Iris pigment epithelial cell (primary cell): ENCODE measurements at places on chromosomes 6 and 20.

DNA sequence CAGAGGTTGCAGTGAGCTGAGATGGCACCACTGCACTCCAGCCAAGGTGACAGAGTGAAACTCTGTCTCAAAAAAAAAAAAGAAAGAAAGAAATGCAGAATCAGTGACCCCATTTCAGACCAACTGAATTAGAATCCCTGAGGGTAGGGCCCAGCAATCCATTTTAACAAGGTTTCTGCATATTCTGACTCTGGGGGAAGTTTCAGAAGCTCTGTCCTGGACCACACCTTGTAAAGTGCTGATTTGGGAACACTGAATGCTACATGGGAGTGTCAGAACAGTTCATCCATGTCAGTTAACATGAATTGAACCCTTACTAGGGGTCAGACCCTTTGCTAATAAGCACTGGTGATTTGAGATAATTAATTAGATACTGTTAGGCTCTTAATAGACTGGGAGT, 52.0 kb downstream of the SNAP25 start:
- no peak for DNase-seq

DNA sequence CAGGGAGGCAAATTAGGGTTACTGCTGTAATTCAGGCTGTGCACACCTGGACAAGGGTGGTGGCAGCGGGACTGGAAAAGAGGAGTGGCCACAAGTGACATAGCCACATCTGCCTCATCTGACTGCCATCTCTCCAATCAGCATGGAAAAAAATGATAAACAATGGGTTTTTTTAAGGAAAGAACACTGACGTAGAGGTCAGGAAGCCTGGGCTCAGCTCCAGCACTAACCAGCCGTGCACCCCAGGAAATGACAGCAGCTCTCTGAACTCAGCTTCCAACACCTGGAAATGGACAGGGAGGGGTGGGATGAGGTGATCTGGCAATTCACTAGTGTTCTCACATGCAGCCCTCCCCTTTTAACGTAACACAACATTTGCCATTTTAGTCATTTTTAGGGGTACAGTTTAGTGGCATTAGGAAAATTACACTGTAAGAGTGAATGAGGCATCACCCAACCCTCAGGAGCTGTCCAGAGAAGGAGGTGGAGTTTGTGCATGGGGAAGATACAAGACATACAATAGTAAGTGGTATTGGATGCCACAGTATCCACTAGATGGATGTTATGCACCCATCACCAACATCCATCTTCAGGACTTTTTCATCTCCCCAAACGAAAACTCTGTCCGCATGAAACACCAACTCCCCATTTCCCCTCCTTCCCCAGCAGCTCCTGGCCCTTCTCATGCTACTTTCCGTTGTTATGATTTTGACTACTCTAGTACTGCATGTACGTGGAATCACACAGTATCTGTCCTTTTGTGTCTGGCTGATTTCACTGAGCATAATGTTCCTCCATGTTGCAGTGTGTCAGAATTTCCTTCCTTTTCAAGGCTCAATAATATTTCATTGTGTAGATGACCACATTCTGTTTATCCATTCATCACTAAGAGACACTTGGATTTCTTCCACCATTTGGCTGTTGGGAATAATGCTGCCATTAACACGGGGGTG, 215.5 kb upstream of the ECI2 start:
- peak; percentile 62 for DNase-seq

GRCh38 chr20:40955326-40955725, 73.3 kb upstream of the TOP1 start:
- no peak for DNase-seq

GRCh38 chr6:161029195-161029809, 37.7 kb downstream of the MAP3K4 start:
- peak; percentile 94 for DNase-seq

DNA sequence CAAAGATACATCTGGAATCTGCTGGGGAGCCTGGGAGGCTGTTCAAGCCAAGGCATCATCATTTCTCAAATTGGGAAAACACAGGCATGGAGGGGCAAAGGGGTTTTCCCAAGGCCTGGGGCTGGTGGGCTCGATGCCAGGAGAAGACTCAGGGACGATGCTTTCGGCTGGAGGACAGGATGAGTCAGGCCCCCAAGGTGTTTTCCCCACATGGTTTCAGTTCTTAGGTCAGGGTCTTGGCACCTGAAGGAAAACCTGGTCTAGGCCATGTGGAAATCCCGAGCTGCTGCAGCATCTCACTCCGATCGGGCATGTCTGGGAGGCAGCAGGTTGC, 348.1 kb downstream of the CDC5L start:
- DNase-seq = peak; percentile 69

GRCh38 chr6:134491477-134491876, 173.6 kb upstream of the SGK1 start:
- peak; percentile 70 for DNase-seq

- DNase-seq = no peak
These were observed 10.1 kb downstream of the CDC5L start for GRCh38 chr6:44397424-44398164.

GRCh38 chr20:25439328-25439727, 31.9 kb downstream of the GINS1 start:
- no peak for DNase-seq

- DNase-seq = no peak
These were observed 79.3 kb upstream of the NAA20 start for GRCh38 chr20:19937651-19938420.

- DNase-seq = no peak
These were observed 4.6 kb upstream of the CABLES2 start for GRCh38 chr20:62411479-62412193.

- DNase-seq = peak; percentile 3
These were observed 4.4 kb upstream of the RBM24 start for GRCh38 chr6:17276766-17277165.

DNA sequence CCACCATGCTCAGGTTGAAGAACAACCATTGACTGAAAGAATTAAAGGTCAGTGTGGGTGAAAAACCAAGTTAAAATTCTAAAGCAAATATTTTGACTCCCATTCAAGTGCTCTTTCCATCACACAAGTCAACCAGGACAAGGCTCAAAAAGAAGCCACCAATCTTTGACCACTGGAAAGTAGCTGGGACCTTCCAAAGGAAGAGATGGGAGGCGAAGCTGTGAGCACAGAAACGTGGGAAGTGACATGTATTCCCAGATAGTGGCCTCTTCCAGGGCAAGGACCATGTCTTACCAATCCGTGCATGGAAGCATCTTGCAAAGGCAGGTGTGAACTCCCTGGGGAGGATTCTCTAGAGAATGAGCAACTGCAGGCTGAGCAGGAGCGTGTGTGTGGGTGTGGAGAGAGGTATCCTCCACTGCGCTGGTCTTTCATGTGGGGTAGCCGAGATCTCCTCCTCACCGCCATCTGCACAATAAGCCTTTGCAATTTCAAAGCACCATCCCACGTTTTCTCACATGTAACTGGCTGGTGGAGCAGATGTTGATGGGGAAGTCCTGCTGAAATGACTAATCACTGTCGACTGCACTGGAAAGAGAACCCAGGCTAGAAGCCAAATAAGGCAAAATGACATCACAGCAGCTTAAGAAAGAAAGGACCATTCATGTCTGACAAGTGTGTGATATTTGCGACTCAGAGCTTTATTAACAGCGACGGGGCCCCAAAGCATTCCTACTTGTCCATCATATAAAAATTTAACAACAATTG, 189.4 kb upstream of the RREB1 start:
- DNase-seq = peak; percentile 88

- DNase-seq = no peak
These were observed 17.7 kb upstream of the PDE7B start for GRCh38 chr6:135833771-135834170.

- DNase-seq = no peak
These were observed 21.2 kb upstream of the NHSL1 start for GRCh38 chr6:138520463-138520862.

DNA sequence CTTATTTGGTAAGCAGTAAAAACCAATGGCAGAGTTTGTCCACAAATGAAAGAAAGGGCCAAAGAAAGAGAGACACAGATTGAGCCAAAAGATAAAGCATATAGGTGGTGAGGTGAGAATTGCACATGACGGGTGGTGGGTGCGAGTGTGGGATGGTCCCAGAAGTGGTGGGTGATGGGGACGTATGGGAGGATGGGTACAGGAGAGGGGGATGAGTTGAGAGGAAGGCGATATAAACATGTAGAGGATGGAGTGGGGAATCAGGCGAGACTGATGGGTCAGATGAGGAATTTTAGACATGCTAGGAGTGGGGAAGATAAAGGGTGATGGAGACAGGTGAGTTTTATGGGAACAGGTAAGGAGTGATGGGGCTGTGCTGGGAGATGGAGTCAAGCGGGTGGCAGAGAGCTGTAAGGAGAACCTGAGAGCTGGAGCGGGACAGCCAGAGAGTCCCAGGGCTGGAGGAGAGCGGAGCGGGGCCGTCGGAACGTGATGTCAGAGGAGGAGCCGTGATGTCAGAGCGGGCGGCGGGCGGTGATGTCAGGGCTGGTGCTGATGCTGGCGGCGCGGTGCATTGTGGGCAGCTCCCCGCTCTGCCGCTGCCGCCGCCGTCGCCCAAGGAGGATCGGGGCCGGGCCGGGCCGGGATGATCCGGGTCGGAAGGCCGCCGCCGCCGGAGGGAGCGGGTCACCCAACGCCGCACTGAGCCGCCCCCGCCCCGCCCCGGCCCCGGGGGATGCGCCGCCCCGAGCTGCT, at the start of gene TTBK1:
Gene TTBK1 (plus strand): TSS at position 574 of the 756 bp plus-strand sequence. CDS start 3,180 bp downstream, outside the sequence.
- DNase-seq = no peak

DNA sequence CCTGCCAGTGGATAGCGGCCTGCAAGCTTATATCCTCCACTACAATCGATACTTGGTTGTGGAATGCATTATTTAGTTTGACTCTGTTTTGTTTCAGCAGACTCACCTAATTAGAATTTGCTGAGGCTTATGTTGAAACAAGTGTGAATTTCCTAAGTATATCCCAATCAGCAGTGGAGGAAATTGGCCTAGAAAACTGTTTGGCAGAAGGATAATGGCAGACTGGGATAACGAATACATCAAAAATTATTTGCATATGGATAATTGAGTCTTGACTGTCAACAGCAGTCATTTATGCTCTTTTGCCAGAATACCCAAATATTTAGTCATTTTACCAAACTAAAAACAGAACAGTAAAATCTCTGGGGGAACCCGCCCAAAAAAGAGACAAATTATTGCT, 261.0 kb downstream of the DOK5 start:
- no peak for DNase-seq

DNA sequence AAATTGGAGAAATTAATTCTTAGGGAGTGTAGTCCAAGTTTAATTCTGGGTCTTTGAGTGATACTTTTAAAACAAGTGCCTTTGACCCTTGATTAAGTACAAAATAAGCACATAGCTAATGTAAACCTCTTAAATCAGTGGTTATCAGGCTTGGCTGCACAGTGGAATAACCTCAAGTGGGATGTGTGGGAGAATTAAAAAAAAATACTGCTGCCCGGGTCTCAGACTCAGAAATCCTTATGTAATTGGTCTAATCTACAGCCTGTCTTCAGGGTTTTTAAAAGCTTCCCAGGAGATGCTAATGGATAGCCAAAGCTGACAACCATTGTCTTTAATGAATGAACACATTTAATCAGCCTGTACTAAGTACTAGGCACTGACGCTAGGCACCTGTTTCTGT, 28.5 kb upstream of the TMEM14A start:
- DNase-seq = no peak

DNA sequence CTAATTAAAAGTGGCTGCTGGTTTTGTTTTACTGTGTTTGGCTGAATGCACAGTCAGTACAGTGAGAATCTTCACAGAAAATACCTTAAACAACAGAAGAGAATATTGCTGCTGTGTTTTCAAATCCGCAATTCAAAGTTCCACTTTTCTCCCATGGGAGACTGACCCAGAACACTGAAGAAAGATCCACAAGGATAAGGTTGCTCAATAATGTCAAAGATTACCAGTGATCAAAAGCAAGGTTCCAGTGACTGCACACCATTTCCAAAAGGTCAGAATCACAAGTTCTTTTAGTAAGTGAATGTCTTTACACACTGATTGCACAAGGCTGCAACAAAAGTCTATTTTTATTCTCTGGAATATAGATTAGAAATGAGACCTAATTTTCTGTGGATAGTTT, 82.3 kb downstream of the EPHA7 start:
- no peak for DNase-seq

- no peak for DNase-seq
These were observed 7.2 kb upstream of the PARD6B start for GRCh38 chr20:50724112-50724725.

DNA sequence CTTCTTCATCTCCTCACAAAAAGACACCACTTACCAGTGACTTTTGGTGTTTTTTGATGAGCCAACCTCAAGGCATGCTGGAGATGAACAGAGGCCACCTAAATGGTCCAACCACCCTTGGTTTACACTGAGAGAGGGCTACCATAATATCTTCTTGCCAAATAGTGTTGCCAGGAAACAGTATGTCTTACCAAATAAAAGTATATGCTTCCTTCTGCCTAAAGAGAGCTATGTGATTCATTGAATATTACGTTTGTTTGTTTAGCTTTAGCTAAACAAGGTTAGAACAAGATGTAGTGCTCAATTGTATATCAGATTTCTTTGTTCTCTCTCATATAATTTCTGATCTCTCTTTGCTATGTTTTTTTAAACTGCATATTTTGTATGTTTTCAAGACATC, 40.6 kb upstream of the BMP6 start:
- DNase-seq = no peak

GRCh38 chr20:44111712-44112335, 75.2 kb downstream of the JPH2 start:
- peak; percentile 52 for DNase-seq

GRCh38 chr20:14696937-14697336, 359.5 kb upstream of the FLRT3 start:
- DNase-seq = no peak

GRCh38 chr6:47105469-47106178, 63.5 kb upstream of the ADGRF1 start:
- DNase-seq = no peak

GRCh38 chr6:38997128-38997761, 51.3 kb upstream of the GLP1R start:
- DNase-seq = peak; percentile 34

DNA sequence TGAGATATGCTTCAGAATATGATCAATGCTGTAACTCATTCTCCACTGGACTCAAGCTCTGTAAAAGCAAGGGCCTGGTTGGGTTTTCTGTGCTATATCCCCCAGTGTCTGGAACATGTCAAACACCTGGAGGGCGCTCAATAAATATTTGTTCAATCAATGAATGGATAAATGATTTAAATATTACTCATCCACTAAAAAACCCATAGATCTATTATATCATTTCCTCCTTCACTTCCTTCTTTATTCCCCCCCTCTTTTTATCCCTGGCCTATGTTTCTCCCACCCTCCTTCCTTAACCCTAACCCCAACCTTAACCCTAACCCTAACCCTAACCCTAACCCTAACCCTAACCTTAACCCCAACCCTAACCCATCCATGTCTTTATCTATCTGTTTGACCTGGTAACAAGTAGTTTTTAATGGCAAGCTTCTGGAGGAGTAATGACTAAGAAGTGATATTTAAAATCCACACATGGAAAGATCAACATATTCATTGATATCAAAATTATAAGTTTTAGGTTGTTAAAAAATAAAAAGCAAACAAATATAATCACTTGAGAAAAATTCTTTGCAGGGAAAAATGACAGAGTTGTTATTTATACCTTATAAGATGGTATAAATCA, 103.8 kb upstream of the GLP1R start:
- no peak for DNase-seq

GRCh38 chr20:8250539-8251200, 118.6 kb downstream of the PLCB1 start:
- DNase-seq = no peak

GRCh38 chr6:53805725-53806124, 10.9 kb downstream of the LRRC1 start:
- DNase-seq = no peak

GRCh38 chr20:44745598-44746366, at the start of gene KCNK15:
Gene KCNK15, plus strand, starts transcription at chr20:44745865. Its CDS starts 46 bp downstream, at chr20:44745911.
- peak; percentile 26 for DNase-seq
